ENCODE measurements at places on chromosomes 12 and 14.

DNA sequence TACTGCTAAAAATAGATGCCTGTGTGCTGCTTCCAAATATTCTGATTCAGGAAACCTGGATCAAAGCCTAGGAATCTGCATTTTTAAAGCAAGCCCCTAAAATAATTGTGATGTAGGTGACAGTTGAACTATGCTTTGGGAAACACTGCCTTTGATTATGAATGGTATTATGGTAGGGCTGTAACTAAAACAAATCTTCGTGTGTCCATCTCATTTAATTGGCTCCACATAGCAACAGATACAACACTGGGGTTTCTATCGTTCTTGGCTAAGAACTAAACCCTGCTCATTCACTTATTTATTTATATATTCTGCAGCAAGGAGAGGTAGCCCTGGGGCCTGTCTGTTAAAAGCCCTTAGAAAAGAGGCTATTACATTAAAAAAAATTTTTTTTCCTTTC lies 23.0 kb upstream of the ITGA5 start:
- DNase-seq = no peak

GRCh38 chr12:29103539-29103974 lies 45.5 kb upstream of the FAR2 start:
- DNase-seq = no peak

GRCh38 chr14:61703342-61704129 lies 8.2 kb downstream of the HIF1A start:
- no peak for DNase-seq

GRCh38 chr14:65032319-65032718 lies 45.6 kb downstream of the FNTB start:
- DNase-seq = no peak

- no peak for DNase-seq
Observed at GRCh38 chr12:95607642-95608041, 56.4 kb upstream of the USP44 start.

DNA sequence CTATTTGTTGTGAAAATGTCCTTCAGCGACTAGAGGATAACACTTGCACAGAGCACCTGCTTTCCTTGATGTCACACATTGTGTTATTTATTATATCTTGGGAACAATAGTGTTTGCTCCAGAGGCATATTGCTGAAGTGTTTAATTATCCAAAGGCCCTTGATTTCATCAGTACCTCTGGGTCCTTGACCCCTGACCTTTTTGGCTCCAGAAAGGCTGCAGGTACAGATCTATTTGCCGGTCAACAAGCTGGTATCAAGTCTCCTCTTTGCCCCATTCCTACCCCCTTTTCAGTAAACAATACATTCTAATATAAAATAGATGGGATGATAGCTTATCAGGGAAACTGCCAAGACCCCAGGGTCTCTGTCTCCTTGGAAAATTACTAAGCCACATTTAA lies 206.8 kb downstream of the DACT1 start:
- no peak for DNase-seq

- no peak for DNase-seq
Observed at GRCh38 chr14:105192866-105193731, 12.0 kb upstream of the NUDT14 start.

GRCh38 chr14:64059454-64060198 lies 206.8 kb downstream of the SYNE2 start:
- DNase-seq = no peak

DNA sequence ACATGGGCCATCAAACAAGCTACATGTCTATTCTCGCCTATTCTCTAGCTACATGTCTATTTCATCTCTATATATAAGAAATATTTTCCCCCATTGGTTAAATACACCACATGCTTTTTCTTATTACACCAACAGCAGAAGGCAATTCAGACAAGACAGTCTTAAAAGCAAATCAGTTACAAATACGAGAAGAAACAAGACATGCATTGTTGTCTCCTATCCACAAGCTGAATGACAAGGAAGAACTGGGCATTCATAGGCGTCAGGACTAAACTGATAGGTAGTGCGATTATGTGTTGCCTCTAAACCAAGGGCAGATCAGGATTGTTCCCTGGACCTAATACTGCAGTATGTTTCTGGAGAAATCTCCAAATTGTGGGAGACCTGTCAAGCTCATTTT lies 19.4 kb downstream of the SLC2A13 start:
- DNase-seq = no peak

DNA sequence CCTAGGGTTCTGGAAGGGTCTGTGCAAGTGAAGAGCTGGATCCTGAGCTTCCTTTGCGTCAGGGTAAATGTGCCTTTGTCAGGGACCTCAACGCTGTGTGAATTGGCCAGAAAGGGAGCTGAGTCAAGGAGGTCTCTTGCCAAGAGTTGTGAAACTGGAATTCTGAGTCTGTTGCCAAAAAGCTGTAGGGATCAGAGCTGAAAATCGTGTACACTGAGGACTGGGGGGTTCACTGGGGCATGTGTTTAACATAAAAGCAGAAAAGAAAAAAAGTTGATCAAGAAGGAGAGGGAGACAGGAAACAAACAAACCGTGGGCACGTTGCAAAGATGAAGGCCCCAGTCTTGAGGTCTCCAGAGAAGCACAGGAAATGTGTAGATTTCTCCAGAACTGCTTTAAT lies 1081.5 kb downstream of the VRK1 start:
- DNase-seq = peak; percentile 7

Measured in NCI-H446 (cell line).